Right hindlimb (tissue), 1 donor: ENCODE measurements at places on chromosomes 7 and 10.

DNA sequence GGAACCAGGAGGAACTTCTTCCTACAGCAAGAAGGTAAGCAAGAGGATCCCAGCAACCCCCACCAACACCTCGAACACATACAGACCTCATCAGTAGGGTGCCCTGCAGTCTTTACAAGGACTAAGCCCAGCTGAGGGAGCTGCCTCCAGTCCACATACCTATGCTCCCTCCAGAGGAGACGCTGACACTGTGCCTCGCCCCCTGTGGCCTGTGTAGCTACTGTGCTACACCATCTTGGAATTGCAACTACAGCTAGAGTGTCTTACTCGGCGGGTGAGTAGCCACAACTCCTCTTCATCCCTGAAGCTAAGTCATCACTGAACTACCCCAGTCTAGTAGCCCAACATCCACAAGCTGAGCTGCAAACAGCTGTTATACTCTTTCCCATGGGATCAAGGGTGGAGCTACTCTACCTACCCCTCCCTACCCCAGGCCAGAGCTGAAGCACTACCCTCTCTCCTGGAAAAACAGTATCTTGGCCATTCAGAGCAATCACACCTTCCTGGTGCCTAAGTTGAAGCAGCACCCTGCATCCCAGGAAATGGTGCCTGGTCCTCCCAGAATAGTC, 42.2 kb upstream of the CAMK2B start:
- DNase-seq, result no peak

DNA sequence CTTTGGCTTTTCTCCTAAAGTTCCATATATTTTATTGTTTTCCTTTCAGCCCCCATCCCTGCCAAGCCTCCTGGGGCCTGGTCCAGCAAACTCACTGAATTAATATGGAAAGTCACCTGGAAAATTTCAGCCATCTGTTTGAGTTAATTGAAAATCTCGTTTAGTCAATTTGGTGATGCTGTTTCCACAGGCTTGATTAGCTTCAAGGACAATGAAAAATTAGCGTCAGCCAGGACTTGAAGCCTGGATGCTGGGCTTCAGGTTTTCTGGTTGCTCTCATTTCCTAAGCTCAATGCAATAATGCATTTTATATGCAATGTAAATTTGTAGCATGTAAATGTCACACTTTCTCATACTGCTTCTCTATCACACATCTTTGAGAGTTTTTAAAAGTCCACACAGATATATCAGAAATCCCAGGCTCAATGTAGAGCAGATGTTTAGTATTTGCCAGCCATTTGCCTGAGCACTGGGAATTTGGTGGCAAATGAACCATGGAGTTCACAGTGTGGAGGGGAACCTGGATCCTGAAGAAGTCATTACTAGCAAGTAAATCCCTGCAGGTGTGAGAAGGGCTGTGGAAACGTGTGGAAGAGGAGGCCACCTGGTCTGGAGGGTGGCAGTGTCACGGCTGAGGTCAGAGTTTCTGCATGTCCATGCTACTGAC, 228.5 kb downstream of the PAXIP1 start:
- no peak for DNase-seq

DNA sequence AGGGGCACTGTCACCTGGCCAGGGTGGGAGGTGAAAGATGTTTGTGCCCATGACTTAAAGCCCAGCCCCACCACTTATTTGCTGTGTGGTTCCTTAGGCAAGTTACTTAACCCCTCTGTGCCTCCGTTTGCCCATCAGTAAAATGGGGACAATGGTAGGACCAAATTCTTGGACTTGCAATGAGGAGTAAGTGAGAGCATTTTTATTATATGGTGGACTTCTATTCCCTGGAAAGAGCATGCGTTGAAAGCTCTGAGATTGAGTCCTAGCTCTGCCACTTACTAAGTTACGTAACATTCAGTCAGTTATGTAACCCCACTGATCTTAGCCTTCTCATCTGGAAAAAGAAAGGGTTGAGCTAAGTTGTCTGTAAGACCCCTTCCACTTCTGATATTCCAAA, 18.8 kb downstream of the VSIR start:
- no peak for DNase-seq

DNA sequence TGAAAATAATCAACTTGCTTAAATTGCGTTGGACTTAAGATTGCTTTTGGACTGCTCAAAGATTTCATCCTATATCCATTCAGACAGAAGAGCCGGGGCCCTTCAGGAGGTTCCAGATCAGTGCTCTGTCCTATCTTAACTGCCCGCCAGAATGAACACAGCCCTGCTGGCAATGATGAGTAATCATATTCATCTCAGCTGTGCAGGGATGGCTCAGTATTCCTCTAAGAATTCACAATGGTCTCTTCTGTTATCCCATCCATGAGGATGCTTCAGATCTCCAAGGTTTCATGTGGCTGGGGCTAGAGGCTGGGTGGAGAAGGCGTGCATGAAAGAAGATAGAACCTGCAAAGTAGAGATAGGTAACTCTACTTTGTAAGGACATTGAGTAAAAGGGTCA, 80.0 kb upstream of the NPVF start:
- no peak for DNase-seq

GRCh38 chr7:51298912-51299311, 17.7 kb downstream of the COBL start:
- no peak for DNase-seq

DNA sequence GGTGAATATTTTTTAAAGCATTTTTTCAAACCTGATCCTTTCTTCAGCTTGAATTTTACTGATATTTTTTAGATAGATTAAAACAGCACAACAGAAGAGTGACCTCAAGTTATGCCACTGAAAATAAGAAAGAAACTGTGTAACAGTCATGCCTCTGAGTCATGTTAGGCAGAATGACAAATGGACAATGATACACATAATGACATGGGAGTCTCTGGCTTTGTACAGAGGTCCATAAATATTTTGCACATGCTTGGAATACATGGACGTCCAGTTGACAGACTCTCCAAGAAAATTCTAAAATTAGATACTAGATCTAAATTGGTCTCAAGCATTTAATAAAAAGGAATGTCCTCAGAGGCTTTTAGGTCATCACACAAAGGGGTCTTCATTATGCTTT, 21.9 kb upstream of the SEMA3A start:
- no peak for DNase-seq

- DNase-seq, result peak; percentile 30
Measured at GRCh38 chr10:104638861-104639589, 2.1 kb upstream of the SORCS3 start.

DNA sequence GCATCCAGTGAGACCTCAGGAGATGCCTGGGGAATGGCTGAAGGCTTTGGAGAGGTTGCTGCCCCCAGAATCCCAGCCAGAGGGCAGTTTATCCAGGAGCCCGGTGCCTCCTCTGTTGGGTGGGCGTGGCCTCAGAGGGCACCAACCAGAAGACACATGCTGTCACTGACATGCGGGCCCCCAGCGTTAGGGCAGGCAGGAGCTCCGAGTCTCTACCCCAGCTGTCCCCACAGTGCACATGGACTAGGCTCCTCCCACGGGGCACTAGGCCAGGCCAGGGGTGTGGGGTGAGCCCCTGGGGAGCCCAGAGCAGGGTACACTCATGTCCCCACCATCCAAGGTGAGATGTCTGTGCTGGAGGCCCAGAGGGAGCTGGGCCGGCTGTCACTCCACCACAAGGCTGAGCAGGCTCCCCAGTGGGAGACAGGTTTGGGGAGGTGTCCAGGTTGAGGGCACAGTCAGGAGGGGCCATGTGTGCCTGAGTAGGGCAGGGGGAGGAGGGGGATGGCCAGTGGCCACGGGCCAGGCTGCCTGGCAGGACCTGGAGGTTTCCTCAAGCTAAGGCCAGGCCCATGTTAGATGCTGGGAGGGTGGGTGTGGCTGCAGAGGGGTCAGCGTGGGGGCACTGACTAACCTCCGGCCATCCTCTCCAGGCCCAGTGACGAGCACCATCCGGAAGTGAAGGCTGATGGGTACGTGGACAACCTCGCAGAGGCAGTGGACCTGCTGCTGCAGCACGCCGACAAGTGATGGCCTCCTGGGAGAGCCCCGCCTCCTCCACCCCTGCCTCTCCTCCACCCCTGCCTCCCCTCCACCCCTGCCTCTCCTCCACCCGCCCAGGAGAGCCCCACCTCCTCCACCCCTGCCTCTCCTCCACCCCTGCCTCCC, 131.3 kb downstream of the FAM53B start:
- peak; percentile 67 for DNase-seq

- no peak for DNase-seq
Measured at GRCh38 chr7:26349005-26349915, 57.6 kb downstream of the SNX10 start.

- DNase-seq, result peak; percentile 11
Measured at GRCh38 chr7:80259-81067, 111.9 kb upstream of the FAM20C start.

DNA sequence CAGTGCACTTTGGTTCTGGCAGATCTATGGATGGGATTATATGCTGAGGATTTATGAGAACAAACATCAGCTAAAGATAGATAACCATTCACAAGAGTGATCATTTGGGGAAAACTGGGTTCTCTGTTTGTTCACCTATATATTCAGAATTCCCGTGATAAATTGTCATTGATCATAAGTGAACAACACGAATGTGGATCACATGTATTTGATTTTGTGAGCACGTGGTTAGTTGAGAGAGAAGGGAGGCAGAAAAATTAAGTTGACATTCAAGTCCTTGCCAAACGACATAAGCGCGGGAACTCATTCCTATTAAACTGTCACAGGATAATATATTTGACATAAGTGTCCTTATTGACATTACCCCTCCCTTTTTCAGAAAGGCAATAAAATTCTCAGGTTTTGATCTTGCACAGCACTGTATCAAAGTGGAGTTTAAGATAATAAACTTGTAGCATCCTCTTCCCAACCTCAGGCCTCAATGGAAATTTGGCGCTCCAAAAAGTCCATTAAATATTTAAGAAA, 64.9 kb upstream of the MYO3A start:
- DNase-seq, result no peak

- no peak for DNase-seq
Measured at GRCh38 chr10:110471566-110472139, 26.1 kb upstream of the DUSP5 start.

DNA sequence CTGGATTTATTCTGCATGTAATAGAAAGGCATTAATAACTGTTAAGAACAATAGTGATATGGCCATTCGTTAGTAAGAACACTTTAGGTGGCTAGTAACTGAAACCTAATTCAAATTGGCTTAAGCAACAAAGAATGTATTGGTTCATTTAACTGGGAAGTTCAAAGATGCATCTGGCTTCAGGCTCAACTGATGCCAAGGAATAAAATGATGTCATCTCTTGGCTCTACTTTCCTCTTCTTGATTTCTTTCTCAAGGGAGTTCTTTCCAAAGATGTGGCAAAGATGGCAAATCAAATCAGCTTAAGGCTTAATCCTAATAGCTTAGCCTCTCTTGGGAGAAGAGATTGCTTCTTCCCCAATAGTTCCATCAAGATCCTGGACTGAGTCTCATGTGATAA, 51.6 kb downstream of the PIK3CG start:
- no peak for DNase-seq

DNA sequence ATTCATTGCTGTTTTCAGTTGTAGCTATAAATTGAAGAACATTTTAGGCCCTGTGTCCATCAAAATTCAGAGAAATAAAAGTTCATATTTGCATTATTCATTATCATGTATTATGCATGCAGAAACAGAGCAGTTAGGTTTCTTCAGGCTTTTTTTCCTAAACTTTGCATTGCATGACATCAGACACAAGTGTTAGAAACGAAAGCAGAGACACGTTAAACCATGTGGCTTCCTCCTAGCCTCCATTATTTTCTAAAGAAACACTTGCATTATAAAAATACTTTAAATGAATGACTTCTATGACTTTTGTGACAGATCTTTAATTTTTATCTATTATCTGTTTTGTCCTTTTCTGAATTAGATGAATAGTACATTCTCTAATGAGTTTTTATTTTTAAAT, 8.8 kb upstream of the EBLN1 start:
- DNase-seq, result no peak

DNA sequence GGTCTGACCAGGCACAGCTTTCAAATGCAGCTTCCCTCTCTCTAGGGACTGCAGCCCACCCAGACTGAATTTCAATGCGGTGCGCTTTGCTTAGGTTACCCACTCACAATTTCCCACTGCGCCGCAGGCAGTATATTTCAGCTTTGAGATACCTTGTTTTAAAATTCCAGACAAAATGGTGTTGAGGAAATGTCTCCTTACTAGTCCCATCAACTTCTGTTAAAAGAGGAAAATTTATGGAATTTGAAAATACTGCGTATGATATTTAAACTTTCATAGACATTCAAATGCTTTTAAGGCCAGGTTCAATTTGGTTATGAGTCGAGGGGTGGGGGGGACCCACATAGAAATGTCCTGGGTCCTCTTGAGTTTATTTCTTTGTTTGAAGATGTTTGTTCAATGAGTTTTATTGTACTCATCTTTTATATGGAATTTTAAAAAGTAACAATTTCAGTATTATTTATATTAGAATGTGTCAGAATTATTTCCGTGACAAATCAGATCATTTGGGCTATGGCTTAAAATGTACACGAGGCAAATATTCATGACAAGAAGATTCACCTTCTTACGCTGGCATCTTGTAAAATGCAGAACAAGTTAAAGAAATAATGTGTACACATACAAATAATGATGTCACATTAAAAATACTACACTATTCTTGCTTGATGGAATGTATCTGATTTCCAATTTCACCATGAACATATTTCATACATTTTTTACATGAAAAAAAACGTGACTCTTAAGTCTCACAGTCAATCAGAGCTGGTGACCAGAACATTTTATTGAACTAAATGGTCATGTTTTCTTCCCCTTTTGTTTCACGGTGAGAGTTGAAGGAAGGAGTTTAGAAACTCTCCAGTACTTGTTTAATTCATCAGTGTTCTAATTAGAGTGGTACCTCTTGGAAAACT, 1.3 kb downstream of the IKZF1 start:
- no peak for DNase-seq

DNA sequence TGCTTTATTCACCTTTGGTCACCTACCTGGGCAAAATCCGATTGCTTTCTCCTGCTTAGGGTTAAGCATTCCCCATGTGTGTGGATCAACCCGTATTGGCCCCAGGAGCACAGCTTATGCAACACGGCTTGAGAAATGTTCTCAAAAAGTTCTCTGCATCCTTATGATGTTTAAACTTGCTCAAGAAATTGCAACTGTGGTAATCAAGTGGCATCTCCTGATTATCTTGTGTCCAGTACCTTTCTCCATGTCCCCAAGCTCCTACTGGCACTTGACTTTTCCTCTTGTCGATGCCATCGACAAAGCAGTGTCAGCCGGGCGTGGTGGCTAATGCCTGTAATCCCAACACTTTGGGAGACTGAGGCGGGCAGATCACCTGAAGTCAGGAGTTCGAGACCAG, 4.7 kb upstream of the PKD2L1 start:
- DNase-seq, result no peak

GRCh38 chr10:4345877-4346646, 479.9 kb upstream of the AKR1E2 start:
- peak; percentile 58 for DNase-seq

DNA sequence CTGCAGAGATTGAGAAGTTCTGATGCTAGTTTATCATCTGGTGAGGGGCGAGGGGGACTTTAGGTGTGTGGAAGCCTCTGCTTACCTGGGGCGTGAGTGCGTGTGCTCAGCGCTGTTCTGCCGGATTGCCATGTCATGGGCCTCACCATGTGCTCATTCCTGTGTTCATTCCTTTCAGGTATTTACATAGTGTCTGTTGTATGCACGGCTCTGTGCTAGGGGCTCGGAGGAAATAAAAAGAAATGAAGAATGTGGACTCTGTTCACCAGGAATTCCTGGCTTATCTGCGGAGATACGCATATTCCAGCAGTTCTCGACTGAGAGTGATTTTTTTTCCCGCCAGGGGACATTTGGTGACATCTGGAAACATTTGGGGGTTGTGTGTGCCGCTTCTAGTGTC, 152.0 kb downstream of the CAMK1D start:
- DNase-seq, result no peak

- DNase-seq, result no peak
Measured at GRCh38 chr10:34584164-34584563, 230.9 kb downstream of the PARD3 start.
